ENCODE measurements at places on chromosomes 5 and 9. TPM values are rescaled to one million over a fixed set of nuclear protein-coding genes. Genes with fewer than 3 reads are reported as not detected.

Gene HMGXB3
- 28.3 TPM for total RNA-seq

Gene PCDHB12
- 1.7 TPM for total RNA-seq

Gene KCNV2
- total RNA-seq, result not detected

Gene SPTAN1
- 305 TPM for total RNA-seq

Gene WHRN
- total RNA-seq, result 6.2 TPM

Gene SEMA6A
- total RNA-seq, result 44.3 TPM

Gene SLC45A2
- total RNA-seq, result not detected

Gene ARID3C
- total RNA-seq, result not detected

Gene INVS
- total RNA-seq, result 22.3 TPM

Gene PSIP1
- 41.7 TPM for total RNA-seq

Gene LECT2
- total RNA-seq, result not detected

Gene PTGR1
- total RNA-seq, result 42.7 TPM
